ENCODE measurements at places on chromosomes 12 and 14. TPM values are rescaled to one million over a fixed set of nuclear protein-coding genes. Genes with fewer than 3 reads are reported as not detected.

DNA sequence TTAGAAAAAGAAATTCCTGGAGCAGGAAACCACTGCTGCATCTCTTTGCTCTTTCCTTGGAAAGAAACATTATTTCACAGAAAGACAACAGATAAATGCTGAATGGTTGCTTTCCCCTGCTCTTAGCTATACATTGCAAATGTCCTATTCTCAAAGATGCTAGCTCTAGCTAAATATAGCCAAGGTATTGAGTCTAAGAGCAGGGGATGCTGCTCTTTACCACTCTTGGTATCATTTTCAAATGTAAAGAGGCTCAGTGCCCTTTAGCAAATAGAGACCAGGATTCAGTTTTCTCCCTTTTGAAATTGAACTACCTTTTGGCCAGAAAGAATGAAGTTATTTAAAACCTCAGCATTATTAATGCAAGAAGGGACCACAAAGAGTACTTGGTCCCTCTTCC lies 104.0 kb upstream of the FUT8 start:
- no peak for DNase-seq

DNA sequence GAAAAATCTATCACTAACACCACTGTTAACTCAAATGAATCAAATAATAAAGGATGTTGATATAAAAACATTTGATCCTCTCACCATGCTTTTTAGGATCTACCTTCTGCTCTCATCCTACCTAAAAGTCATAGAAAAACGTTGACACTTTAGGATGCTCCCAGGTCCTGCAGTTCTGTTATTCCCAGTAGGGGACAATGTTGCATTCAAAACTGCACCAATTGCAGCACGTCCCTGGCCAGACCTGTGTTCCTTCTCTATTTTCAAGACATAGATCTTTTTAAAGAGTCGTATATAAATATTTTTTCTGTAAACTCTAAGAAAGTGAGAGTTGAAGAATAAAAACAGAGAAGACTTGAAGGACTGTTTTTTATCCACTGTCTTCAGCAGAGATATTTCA lies 8.8 kb downstream of the AICDA start:
- DNase-seq, result no peak

DNA sequence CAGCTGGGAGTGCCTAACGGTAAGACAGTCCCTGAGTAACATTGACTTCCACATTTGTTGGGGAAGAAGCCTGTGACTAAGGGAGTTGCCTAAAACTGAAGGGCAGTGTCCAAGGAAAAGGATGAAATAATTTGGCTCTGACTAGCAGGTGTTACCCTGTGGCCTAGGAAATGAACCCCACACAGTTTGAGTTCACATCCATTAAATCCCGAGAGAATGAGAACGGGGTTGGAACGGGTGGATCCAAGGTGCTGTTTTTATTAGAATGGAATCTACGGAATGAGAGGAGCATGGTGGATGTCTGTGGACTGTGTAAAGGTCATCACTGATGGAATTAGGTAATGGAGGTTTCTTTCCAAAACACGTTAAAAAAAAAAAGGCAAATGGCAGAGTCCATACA lies 324.0 kb downstream of the MED13L start:
- no peak for DNase-seq

DNA sequence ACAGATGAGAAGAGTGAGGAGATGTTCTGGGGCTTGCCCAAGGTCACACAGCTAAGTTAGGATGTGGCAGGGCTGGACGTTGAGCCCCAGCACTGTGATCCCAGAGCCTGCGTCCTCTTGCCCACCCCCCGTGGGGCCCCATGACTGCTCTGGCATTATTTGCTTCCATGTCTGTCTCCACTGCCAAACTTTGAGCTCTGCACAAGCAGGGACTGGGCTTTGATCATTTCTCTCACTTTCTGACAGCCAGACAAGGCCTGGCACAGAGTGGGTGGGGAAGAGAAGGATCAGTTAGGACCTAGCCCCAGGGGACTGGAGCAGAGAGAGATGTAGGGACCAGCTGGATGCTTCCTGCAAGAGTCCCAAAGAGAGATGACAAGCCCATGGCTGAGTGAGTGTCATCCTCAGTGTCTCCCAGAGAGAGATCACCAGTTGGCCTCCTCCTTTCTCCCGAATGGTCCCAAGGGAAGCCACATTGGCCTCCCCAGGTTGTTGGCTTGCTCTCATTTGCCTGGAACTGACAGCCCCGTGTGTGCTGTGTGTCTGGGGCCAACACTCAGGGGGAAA lies 126.7 kb upstream of the PWP1 start:
- DNase-seq, result no peak

DNA sequence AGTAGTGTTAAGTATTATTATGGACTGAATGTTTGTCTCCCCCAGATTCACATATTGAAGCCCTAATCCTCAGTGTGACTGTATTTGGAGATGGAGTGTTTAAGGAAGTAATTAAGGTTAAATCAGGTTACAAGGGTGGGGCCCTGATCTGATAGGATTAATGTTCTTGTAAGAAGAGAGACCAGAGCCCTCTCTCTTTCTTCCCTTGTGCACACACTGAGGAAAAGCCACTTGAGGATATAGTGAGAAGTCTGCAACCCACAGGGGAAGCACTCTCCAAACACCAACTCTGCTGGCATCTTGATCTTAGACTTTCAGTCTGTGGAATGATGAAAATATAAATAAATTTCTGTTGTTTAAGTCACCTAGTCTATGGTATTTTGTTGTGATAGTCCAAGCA lies 2.2 kb upstream of the KLRG1 start:
- DNase-seq, result no peak

DNA sequence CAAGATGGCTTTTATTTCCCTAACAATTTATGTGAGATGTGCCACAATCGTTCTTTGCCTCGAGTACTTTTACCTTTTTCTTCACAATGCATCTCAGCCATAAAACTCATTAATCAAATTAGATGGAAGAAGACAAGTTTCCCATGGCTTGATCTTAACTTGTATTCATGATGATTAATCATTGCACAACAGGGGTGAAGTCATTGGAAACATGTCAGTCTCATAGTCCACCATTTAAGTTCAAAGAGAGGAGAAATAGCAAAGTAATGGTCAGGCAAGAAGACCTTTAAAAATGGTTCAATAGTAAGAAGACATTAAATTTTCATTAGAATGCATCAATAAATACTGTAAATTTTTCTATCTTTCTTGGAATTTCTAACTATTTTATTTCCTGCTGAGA lies 136.3 kb downstream of the FOXG1 start:
- DNase-seq, result no peak

DNA sequence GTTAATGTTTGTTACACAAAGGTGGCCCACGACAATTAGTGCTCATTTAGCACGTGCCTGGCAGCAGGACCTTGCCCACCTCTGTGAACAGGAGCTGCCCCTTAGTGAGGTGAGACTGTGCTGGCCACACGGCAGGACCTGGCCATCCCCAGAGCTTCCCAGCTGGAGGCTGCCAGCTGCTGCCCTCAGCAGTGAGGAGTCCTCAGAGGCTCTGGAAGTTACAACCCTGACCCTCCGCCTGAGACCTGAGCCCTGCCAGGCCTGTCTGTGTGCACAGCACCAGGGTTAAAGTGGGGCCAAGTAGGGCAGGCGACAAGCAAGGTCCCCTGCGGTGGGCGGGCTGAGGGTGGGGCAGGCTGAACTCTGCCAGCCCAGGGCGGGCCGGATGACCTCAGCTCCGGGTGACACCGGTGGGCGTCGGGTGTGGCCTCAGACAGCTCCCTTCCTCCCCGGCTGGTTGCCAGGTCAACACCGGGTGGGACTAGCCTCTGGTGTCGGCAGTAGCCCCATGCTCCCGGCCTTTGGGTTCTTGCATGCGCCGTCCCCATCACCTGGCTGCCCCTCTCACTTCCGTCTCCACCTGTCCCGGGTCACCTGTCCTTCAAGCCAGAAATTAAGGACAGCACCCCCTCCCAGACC lies 9.2 kb upstream of the LBHD2 start:
- DNase-seq, result peak; percentile 94

DNA sequence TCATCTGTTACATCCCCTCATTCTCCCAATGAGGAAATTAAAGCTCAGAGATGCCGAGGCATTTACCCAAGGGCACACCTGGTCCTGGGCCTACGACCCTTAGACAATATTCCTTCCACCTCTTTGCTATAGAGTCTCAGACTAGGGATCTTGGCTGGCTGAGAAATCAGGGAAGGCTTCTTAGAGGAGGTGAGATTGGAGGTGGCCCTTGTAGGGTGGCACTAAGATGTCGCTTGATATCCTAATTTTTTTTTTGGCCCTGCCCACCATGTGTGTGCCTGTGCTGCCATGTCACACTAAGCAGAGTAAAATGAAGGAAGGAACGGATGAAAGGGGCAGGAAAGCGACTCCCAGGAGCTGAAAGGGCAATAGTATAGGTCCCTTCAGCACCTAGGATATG lies 20.6 kb downstream of the BDKRB2 start:
- no peak for DNase-seq

The LRFN5 gene
- not detected for total RNA-seq

The FAM90A1 gene
- not detected for total RNA-seq

DNA sequence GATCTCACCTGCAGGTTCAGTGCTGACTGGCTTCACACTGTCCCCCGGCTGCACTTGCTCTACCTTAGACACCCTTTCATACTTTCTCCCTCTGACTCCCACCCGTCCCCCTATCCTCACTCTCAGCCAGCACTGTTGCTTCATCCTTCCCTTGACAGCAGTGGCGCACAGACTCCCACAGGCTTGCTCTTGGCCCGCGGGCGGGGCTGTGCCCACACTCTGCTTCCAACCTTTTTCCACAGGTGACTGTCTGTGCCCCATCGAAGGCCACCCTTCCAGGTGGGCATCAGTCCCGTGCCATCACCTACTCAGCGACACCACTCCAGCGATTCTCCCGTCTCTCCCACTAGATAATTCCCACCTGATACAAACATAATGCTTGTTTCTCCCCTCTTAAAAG lies 1.0 kb upstream of the RPS6KL1 start:
- DNase-seq, result no peak

DNA sequence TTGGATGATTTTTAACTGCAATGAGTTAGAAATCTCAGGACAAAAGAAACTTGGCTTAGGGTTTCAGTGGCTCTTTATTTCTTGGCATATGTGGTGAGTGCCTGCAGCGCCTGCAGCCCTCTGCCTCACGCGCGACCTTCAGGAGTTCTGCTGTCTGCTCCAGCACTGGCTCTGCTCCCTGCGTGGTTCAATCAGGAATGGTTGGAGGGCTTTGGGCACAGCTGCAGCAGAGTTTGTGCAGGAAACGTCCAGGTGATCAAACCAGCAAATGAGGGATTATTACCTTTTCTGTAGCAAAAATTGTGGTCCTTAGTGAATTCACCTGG lies 19.8 kb downstream of the PPM1H start:
- DNase-seq, result no peak
